ENCODE measurements at places on chromosomes 1 and 21. TPM values are rescaled to one million over a fixed set of nuclear protein-coding genes. Genes with fewer than 3 reads are reported as not detected.

The RNU1-1 gene
- total RNA-seq = under 0.01 TPM

The PLEKHN1 gene
- 4.9 TPM for total RNA-seq

The TMEM269 gene
- not detected for total RNA-seq

The WDR47 gene
- 23.6 TPM for total RNA-seq

The SLC16A4 gene
- 106 TPM for total RNA-seq

The HCN3 gene
- total RNA-seq = 2.0 TPM

The LAMC1 gene
- total RNA-seq = 620 TPM

The SPAG17 gene
- total RNA-seq = not detected

The ADAM30 gene
- not detected for total RNA-seq

The GCSAML gene
- total RNA-seq = under 0.01 TPM

The AKR7A3 gene
- 0.29 TPM for total RNA-seq

The SLC5A9 gene
- total RNA-seq = not detected

The SELP gene
- total RNA-seq = 0.22 TPM

The KIF1B gene
- total RNA-seq = 28.3 TPM

The TMCO4 gene
- 19.7 TPM for total RNA-seq

The AMIGO1 gene
- total RNA-seq = 0.43 TPM

The NECAP2 gene
- 98.7 TPM for total RNA-seq

The MPZ gene
- 0.44 TPM for total RNA-seq

The FCN3 gene
- not detected for total RNA-seq

The CYP4A22 gene
- total RNA-seq = not detected

The FBXO2 gene
- 1.4 TPM for total RNA-seq

The TMEM50A gene
- 89.9 TPM for total RNA-seq

The CHIA gene
- not detected for total RNA-seq

The AGPAT3 gene
- total RNA-seq = 52.1 TPM
